Large intestine (tissue), 12 donors: ENCODE measurements at places on chromosomes 3 and 15. TPM values are rescaled to one million over a fixed set of nuclear protein-coding genes. Genes with fewer than 3 reads are reported as not detected.
A peak's percentile ranks its signal among the peaks of the same experiment; 100 is the strongest.

GRCh38 chr3:135503760-135504686 is 461.5 kb upstream of the PPP2R3A start:
- peak; percentile 18 for DNase-seq
- H3K4me1 ChIP-seq: no peaks in the 10 kb centered on the region
- H3K27me3 ChIP-seq: peaks cover 25% of the 10 kb centered on the region

DNA sequence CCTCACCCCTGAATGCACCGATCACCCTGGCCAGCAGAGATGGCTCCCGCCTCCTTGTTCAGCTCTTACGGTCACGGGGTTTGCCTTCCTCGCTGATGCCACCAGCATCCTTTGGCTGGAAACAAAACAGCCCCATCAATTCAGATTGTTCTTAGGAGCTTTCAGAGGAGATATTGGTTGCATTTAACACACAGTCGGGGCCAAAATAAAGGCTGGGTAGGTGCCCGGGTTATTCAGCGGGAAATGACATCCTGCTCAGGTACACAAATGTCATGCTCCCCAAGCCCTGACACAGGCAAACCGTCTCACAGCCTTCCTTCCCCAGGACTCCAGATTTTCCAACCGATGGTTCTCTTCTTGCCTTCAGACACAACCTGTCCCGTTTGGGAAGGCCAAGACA is 62.4 kb upstream of the MEF2A start:
- DNase-seq: no peak
- peaks cover 4% of the 10 kb centered on the region for H3K27me3 ChIP-seq
- no peaks in the 10 kb centered on the region for H3K36me3 ChIP-seq
- no peak overlapping the region for H3K4me3 ChIP-seq
- peaks cover 3% of the 10 kb centered on the region for H3K4me1 ChIP-seq
- no peak overlapping the region for H3K27ac ChIP-seq

DNA sequence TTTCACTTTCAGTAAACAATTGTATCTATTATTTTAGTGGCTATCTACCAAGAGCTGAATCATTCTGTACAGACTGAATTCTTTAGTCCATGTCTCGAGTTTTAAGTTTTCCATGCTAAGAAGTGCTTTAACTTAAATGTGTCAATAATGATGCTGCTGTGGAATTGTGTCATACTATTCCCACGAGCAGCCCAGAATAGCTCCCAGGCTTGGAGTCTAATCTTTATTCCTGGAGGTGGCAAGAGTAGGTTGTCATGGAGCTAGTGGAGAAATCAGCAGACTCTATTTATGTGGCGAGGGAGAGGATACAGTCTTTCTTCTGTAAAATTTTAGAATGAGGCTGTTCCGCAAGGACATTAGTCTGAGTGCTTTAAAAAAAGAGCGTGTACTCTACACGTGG is 207.2 kb downstream of the ROBO2 start:
- no peak overlapping the region for H3K27ac ChIP-seq
- DNase-seq: no peak
- H3K4me3 ChIP-seq: no peak overlapping the region
- H3K4me1 ChIP-seq: no peaks in the 10 kb centered on the region
- H3K27me3 ChIP-seq: no peaks in the 10 kb centered on the region
- H3K36me3 ChIP-seq: no peaks in the 10 kb centered on the region

GRCh38 chr3:160544844-160545503 is 20.4 kb downstream of the KPNA4 start:
- H3K36me3 ChIP-seq: no peaks in the 10 kb centered on the region
- no peak overlapping the region for H3K27ac ChIP-seq
- no peaks in the 10 kb centered on the region for H3K27me3 ChIP-seq
- DNase-seq: no peak
- no peak overlapping the region for H3K4me3 ChIP-seq

GRCh38 chr3:182519569-182519968 is 273.7 kb upstream of the ATP11B start:
- no peak overlapping the region for H3K4me3 ChIP-seq
- no peak overlapping the region for H3K27ac ChIP-seq
- no peaks in the 10 kb centered on the region for H3K27me3 ChIP-seq
- no peaks in the 10 kb centered on the region for H3K36me3 ChIP-seq
- H3K4me1 ChIP-seq: peaks cover 1% of the 10 kb centered on the region

KAT2B gene
- 20.3 TPM for polyA plus RNA-seq
